ENCODE measurements at places on chromosomes 3 and 15.

DNA sequence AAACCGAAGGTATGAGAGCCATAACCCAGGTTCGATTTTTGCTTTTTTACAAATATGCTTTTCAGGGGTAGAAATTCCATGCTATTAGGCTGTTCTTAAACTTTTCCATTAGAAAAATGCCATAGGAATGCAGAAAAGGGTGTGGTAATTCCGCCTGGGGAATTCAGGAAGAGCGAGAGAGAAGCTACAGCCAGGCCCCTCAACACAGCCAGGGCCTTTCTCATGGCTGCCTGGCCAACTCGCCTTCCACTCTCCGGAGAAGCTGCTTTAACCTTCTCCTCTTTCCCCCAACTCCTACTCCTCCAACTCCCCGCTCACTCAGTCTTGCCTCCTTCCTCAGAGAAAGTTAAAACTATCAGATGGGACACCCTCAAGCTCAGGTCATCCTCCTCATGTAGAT lies 9.1 kb upstream of the TICRR start:
- no peak for DNase-seq

DNA sequence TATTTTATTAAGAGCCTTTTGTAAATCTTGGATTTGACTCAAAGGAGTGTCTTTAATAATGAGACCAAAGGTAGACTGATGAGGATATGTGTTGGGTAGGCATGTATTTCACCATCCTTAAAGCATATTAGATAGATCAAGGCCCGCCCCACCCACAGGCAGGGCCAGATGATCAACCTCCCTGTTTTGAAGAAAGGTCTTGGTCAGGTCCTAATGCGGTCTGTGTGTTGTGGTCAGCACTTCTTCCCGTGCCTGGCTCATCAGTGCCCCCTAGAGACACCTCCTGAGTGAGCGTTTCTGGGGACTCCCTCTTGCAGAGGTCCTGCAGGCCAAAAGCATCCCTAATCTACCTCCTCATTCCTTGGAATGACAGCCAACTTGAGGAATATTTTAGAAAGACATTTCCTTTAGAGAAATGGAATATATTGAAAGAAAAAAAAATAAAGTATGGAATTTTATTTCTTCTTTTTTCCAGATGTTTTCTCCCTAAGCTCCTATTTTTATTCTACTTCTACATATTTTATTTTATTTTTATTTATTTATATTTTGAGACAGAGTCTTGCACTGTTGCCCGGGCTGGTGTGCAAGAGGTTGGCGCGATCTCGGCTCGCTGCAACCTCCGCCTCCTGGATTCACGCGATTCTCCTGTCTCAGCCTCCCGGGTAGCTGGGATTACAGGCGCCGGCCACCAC lies 6.0 kb downstream of the TM4SF4 start:
- DNase-seq, result peak; percentile 77

DNA sequence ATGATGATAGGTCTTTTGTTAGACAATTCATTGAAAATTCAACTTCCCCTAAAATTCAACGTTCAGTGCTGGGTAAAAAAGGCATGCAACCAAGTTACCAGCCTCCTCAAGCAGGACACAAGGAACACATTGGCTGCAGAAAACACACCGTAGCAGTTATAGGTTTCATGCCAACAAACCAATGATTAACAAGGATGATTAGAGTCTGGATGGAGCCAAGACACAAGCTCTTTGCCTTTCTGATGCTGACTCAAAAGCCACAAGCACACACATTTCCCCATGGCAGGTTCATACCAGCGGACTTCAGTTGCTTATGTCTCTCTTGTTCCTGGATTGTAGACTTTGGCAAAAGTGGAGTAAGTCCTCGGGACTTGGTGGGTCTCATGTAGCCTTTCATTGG lies 105.8 kb downstream of the DHX30 start:
- no peak for DNase-seq

DNA sequence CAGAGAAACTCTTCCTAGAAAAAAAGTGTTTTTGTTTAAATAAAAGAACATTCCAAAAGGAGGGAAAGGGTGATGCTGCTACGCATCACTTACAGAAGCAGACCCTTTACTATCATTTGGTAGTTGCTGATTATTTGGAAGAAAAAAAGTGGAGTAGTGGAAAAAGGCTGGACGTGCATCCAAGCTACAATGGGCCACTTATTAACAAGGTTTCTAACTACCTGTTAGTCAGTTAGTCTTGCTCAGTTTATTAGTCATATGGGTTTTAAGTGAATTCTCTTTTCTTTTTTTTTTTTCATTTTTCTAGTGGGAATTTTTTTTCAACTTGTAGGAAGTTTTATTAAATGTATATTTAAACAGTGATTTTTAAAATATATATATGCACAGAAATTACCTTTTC lies 866.0 kb downstream of the MCTP2 start:
- DNase-seq, result no peak

- DNase-seq, result peak; percentile 36
Observed at GRCh38 chr15:60328852-60329443, 68.8 kb downstream of the ANXA2 start.

- no peak for DNase-seq
Observed at GRCh38 chr3:70742081-70742480, 429.6 kb upstream of the MDFIC2 start.

- DNase-seq, result no peak
Observed at GRCh38 chr3:1446531-1446930, 353.7 kb downstream of the CNTN6 start.

DNA sequence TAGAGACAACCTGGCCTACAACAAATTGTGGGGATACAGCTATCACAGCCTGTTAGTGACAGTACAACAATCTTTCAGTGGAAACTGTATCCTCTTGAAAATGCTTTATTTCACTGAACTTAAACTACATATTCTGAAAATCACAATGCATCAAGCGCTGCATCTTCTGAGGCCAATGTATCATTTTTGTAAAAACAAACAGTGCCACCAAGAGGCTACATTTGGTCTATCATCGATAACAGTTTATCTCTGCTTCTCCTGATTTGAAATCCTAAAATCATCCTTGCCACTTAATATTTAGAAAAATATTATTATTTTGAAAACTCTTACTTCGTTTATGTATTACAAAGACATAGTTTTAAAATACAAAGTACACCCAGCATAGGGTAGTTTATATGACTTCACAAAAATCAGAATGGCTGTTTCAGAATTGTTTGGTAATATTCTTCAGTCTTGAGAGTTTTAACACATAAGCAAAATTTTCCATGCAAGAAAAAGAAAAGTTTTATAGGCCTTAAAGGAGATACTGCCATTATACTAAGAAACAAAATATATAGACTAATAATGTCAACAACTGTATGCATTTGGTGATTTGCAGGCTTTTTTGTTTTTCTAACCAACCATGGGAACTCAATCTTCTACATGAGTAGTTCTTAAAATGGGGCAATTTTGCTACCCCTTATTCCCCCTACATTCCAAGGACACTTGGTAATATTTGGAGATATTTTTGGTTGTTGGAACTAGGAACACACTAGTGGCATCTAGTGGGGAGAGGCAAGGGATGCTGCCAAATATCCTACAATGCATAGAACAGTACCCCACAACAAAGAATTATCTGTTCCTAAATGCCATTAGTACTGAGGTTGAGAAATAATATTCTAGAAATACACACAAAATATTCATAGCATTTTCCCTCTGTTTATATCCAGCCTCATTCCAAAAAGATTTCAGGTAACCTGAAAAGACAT lies 42.3 kb downstream of the WDR72 start:
- no peak for DNase-seq

DNA sequence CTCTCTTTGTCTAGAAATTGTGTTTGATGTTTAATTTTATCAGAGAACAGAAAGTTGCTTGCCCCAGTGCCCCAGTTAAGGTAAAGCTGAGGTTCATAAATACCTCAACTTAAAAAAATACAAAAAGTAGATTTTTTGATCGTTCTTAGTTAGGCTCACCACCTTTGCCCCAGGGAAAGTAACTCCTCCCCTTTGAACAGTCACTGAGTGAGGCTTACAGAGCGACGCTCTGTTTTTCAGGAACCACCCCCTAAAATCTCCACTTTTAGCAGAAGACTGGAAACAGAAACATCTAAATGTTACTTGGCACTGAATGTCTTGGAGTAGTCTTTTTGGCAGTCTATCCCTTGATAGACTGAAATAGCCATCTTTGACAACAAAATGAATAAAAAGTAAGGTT lies 24.9 kb downstream of the BLM start:
- no peak for DNase-seq

DNA sequence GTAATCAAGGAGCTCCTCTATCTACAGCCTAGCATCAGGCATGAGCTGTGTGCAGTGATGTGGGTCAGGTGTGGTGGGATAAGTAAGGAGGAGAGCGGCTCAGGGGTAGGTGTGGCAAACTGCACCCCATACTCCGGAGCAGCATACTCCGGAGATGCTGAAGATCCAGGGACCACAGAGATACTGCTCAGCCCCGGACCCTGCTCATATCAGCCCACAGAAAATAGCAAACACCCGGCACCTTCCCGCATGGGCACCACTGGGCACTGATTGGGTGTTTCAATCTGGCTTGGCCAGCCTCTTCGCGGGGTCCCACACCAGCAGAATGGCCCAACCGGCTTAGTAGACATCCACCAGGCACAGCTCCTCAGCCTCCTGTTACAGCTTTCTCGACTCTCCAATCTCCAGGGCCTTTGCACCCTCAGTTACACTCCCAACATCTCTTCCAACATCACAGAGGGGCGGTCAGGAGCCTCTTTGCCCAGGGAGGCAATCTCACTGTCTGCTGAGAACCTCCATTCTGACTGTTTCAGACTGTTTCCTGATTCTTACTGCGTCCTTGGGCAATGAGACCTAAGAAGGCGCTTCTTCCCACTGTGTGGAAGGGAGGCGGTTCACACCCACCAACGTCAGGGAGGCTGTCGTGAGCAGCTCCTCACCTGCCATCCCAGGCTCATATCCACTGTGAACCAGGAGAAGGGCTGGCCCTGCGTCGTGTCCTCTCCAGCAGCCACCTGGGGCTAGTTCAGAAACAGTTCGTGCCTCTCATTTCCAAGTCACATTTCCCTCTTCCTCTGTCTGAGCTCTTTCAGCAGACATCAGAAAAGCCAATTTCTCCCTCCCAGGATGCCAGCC lies 59.8 kb downstream of the CAPN7 start:
- DNase-seq, result no peak

GRCh38 chr3:187570776-187571175 lies 99.4 kb downstream of the SST start:
- DNase-seq, result no peak

DNA sequence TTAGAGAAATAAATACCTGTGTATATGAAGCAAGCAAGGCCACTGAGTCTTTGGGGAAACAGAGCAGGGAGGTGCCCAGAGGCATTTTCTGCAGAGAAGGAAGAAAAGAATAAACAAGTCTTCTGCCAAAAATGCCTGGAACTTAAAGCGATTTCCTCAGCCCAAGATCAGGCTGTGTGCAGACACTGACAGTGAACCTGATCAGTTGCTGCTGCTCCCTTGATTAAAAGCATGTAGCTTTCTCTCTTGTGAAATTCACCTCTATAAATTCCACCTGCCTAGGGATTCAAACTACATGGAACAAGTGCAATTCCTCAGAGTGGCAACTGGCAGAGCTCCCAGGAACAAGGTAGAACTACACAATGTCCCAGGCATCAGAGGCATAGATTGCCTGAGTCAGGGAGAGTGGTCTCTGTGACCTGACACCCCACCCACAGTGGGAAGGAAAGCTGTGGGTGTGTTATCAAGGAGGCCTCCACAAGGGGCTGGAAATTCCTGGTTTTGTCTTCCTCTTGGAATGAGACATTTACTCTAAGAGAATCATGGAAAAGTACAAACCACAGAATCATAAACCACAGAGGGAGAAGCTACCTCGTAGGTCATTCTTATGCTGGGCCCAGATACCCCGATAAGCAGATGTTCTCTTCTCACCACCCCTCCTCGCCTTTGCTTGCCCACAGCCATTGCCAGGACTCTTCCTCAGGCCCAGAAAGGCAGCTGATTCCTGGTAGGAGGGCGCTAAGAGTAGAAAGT lies 1.8 kb upstream of the ZBTB38 start:
- no peak for DNase-seq
